GM06990 (cell line): ENCODE measurements at places on chromosomes 2 and 18.

GRCh38 chr2:165469417-165469816 is at the start of gene CSRNP3:
Gene CSRNP3, plus strand, starts transcription at chr2:165469698. Its CDS starts 125,368 bp downstream, at chr2:165595066.
- DNase-seq, result no peak

- no peak for DNase-seq
Observed at GRCh38 chr2:15976354-15976753, 36.0 kb downstream of the MYCN start.

DNA sequence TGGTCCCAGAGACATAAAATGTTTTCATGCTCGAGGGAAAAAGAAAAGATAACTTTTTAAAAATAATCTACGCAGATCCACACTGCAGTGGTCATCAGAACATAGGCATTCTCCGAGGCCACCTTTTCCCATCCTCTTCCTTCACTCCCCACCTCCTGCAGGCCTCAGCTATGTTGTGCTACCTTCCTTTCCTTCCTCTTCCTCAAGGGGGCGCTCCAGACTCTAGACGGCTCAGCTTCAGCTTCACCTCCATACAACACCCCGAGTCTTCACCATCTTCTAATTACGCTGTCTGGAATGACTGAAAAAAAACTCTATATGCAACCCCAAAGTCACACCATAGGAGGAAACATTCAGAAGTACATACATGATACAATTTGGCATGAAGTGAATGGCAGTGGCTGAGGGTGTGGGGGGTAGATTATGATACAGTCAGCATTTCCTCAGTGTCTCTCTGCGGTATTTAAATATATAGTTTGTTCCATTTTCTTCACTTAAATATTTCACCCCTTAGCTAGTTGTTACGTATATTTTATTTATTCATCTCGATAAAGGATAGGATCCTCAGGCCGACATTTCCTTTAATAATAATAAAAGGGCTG is 583.6 kb downstream of the IRS1 start:
- no peak for DNase-seq

GRCh38 chr2:152359573-152360363 is 24.8 kb downstream of the FMNL2 start:
- no peak for DNase-seq

DNA sequence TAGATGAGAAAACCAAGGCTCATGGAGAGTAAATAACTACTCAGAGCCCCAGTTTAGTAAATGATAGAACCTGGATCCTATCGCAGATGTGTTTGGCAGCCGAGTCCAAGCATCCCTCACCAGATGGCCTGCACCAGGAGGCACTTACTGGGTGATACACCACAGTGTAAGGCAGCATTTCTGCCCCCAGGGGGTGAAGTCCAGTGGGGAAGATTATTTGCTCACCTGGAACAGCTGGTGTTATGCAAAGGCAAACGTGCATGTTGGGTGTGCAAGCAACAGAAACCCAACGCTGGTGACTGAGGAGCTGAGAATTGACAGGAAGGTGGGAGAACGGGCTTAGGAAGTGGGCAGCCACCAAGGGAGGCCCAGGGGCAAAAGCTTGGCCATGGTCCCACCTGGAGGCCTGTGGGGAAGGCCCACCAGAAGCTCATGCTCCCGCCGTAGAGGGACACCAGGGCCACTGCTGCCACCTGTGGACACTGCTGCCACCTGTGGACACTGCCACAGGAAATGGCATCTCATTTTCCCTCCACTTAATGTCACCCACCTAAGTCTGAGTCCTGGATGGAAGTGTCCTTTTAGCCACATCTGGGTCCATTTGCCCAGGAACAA is 100.6 kb downstream of the TFCP2L1 start:
- no peak for DNase-seq

DNA sequence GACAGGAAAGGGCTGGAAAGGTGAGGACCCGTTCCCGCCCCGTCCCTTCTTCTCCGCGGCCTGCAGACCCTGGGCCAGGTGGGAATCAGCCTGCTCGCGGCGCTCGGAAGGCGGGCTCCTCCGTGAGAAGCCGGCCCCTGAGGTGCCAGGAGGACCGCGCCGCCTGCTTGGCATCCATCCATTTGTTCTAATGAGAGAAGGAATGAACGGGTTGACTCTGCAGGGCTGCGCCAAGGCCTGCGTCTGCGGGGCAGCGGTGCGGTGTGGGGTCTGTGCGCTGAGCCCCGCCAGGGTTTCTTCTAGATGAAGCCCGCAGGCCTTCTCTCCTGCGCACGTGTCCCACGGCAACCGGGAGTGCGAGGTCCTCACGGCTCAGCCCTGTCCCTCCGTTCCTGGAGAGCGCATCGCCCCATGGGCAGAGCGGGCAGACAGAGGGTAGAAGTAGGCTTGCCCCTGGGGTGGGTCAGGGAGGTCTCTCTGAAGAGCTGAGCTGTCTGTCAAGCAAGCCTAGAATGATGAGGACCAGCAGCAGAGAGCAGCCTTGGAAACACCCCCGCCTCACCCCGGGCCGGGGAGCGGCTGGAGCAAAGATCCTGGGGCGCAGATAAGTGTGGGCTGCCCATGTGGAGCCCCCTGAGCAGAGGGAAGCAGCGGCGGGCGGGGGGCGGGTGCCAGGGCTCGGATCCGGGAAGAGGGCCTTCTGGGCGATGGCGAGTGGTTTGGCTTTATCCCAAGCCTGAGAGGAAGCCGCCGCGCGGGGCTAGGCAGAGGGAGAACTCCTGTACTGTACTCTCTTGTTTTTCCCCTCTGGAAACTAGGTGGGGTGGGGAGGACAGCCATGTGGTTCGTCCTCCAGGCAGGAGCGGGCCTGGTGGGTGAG is 27.9 kb upstream of the HS6ST1 start:
- no peak for DNase-seq

- no peak for DNase-seq
Observed at GRCh38 chr2:11458753-11459152, 7.2 kb downstream of the E2F6 start.

GRCh38 chr2:37600735-37601134 is 70.7 kb downstream of the CDC42EP3 start:
- DNase-seq, result no peak

- no peak for DNase-seq
Observed at GRCh38 chr2:44510246-44510645, 148.5 kb downstream of the CAMKMT start.

DNA sequence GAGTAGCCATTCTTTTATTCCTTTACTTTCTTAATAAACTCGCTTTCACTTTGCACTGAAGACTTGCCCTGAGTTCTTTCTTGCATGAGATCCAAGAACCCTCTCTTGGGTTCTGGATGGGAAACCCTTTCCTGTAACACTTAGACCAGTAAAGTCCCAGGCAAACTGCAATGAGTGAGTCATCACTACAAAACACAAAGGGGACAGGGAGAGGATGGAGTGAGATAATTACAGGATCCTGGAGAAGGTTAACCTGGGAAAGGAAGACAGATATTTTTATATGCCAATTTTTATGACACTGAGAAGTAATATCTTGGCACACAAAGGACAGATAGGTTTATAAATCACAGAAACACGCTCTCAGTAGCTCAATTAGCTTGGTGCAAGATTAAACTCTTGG is 48.7 kb downstream of the EHD3 start:
- DNase-seq, result no peak

GRCh38 chr2:18771212-18771611 is 181.8 kb upstream of the NT5C1B start:
- DNase-seq, result no peak

DNA sequence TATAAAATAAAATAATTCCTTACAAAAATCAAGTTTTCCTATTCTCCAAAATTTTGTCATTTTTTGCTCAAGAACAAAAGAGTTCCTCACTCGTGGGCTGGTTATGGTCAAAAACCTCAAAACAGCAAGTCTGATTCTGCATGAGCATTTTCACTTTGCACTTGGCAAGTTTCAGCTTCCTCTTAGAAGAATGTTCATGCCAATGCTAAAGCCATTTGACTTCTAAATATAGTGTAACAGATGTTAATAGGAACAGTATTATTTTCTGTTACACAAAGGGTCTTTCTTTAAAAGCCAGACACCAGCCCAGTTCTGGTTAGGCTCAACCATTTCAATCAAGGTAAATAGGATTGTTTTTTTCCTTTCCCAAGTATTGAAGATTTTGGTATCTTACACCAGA is 261.3 kb upstream of the CCDC68 start:
- peak; percentile 35 for DNase-seq

DNA sequence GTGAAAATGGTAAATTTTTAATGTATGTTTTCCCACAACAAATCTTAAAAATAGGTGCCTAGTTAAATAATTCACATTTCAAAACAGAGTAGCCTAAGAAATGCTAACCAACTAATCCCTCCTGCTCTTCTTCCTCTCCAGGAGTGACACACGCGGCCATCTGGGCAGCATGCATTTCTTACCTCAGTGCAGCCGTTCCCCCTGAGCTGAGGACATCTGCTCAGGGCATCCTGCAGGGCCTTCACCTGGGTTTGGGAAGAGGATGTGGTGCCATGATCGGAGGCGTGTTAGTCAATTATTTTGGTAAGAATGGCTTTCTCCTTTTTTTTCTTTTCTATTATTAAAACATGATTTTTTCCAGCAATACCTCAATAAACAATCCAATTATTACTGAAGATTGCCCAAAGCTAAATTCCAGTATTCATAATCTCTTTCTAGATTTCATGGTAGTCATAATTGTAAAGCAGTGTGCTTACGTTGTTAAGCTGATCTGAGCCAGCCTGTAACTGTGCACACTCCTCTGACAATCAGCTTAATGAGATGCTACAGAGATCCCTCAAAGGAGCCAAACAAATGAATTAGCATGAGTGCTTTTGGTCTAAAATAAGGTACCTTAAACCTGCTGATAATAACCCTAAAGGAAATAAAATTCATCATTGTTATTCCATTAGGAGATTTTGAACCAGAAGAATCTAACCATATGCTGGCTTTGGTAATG is 45.8 kb downstream of the NEMP2 start:
- DNase-seq, result no peak

DNA sequence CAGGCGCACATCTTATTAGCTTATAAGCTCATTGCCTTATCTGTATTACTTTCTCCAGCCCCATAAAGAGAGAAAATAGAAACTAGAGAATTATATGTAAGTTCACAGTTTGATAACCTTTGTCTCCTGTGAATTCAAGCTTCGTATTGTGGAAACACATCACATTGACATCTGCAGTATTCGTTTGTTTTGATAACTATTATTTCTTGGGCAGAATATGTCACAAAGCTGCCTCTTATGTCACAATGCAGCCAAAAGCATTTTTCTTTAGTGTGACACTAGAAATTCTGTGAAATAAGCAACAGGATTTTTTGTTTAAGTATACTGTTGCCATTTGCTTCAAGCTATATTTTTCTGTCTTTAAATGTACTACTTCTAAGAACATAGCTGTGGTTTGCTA is 221.5 kb downstream of the DOK6 start:
- DNase-seq, result no peak

DNA sequence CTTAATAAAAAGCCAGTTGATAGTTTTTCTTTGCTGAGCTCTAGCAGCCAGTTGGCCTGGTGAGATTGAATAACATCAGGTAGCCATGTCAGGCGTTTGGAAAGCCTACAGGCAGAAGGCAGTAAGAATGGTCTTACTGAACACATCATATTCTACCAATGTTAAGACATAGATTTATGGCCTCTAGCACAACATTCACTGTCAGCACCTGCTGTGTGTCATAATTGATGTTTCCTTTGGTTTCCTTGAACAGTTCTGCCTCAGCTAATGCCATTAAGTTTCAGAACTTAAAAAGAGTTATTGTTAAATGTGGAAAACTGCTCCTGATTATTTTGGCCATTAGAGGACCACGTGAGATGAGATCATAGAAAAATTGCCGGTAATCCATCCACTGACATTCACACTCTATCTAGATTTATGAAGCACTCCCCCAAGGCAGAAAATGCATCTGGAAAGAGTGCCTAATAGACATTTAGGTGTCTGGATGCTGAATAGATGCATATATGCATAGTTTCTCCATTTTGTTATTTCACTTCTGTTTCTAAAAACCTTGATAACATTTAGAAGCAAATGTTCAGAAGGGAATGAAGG is 434.7 kb downstream of the PTPRM start:
- no peak for DNase-seq

GRCh38 chr2:171346723-171347557 is 86.8 kb downstream of the METTL8 start:
- DNase-seq, result peak; percentile 39

GRCh38 chr18:60538891-60539290 is 166.3 kb upstream of the MC4R start:
- DNase-seq, result no peak

GRCh38 chr18:46531482-46531881 is 125.5 kb downstream of the LOXHD1 start:
- DNase-seq, result no peak

- no peak for DNase-seq
Observed at GRCh38 chr18:47817795-47818077, 112.7 kb downstream of the SMAD2 start.

- DNase-seq, result no peak
Observed at GRCh38 chr2:22276696-22277095, 1108.3 kb upstream of the KLHL29 start.

DNA sequence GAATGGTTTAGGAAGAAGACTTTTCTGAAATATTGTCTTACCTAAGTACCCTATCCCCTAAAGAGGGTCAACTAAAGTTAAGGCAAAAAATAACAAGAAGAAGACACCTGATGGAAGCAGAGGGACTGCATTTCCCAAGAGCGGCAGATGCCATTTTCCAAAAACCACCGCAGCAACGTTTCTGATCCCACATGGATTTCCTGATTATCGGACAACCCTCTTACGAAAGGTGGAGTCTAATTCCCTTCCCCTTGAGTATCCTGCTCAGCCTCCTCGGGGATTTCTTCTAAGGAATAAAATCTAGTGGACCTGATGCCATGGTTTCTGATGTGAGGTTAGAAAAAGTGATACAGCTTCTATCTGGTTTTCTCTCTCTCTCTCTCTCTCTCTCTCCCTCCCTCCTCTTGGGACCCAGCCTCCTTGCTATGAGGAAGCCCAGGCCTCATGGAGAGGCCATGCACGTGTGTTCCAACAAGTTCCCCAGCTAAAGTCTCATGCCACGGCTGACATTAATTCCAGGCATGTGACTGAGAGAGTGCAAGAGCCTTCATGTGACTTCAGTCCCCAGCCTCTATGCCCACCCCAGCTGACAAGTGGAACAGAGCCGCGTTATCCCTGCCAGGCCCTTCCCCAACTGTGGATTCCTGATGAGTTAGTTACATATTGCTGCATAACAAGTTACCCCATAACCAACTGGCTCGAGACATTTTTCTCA is 150.3 kb downstream of the SMAD2 start:
- no peak for DNase-seq

DNA sequence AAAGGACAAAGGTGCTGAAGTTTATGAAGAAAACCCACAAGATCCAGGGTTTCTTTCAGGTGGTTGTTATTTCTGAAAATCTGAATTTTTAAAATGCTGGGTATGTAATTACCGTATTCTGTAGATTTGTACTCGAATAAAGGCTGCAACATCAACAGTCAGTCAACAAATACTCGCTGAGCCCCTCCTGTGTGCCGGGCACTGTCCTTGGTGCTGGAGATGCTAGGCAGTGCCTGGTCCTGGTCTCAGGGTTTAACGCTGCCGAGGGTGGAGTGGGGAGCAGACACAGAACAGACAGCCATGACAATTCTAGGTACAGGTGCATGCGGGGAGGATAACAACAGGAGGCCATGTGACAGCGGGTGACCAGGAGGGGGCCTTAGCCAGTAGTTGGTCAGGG is 27.2 kb upstream of the PDIA6 start:
- no peak for DNase-seq
